Activated CD8-positive, alpha-beta memory T cell treated with anti-CD3 and anti-CD28 coated beads for 4 hours (primary cell): ENCODE measurements at places on chromosomes 1 and 21.

GRCh38 chr1:116927049-116927798 lies 17.5 kb downstream of the PTGFRN start:
- no peak for DNase-seq

DNA sequence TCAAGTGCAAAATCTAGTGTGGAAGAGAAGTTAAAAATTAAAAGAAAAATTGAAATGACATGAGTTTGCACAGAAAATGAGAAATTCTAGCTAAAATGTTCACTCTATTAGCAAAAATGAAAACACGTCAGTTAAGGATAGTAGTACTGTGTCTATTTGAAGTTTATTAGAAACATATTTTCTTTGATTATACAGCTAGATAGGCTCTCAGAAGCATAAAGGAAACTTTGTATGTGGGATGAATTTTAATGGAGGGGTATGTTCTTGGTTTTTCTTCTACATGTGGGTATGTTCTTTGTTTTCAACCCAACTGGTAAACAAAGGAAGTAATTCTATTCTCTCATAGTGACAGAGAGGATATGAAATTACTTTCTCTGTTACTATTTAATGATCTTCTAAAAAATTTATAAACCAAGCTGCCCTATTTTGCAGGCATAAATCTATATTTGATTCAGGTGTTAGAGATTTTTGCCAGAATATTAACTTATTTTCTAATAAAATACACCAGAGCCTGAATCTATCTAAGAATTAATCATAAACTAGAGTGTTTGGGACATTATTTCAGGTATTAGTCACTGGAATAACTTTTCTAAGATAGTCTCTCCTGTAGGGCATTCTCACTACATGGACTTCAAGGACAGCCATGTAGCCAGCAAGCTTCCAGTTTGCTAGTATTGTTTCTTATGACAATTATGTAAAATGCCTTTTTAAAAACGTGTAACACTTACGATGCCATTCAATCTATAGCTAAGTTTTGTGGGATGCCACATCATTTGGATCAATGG lies 15.8 kb downstream of the GPSM2 start:
- no peak for DNase-seq

DNA sequence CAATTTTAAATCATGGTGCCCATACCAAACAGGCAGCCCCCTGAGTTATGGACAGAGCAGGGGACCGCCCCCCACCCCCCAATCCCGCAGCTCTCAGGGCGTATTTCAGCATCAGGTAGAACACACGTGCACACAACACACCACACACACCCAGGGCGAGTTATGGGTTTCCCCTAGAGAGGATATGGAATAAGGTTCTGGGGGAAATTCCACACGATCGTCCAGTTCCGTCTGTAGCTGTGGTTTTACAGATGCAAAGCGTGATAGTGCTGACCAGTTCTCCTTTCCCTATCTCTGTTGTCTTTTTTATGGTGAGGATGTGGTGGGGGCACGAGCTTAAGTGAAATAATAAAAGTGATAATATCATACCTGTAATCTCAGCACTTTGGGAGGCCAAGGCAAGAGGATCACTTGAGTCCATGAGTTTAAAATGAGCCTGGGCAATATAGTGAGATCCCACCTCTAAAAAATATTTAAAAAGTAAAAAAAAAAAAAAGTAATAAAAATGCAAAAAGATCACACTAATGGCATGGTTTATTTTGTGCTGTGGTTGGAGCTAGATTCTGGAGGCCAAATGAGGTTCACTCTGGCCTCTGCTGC lies 25.1 kb downstream of the C2CD2 start:
- no peak for DNase-seq

GRCh38 chr1:171226747-171227370 lies 21.4 kb upstream of the FMO1 start:
- DNase-seq, result no peak

DNA sequence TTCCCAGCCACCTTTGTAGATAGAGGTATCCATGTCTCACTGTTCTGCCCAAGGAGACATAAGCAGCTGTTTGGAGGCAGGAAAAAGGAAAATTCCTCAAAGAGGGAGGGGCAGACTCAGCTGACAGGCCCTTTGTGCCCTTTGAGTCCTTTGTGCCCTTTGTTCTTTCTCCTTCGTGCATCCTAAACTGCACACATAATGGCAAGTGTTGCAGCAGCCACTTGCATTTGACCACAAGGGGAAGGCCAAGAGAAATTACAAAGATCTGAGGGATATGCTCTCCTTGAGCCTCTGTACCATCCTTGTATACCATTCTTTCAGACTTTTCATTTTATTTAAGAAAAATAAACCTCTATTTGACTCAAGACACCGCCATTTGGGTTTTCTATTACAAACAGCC lies 71.8 kb upstream of the PKN2 start:
- no peak for DNase-seq

DNA sequence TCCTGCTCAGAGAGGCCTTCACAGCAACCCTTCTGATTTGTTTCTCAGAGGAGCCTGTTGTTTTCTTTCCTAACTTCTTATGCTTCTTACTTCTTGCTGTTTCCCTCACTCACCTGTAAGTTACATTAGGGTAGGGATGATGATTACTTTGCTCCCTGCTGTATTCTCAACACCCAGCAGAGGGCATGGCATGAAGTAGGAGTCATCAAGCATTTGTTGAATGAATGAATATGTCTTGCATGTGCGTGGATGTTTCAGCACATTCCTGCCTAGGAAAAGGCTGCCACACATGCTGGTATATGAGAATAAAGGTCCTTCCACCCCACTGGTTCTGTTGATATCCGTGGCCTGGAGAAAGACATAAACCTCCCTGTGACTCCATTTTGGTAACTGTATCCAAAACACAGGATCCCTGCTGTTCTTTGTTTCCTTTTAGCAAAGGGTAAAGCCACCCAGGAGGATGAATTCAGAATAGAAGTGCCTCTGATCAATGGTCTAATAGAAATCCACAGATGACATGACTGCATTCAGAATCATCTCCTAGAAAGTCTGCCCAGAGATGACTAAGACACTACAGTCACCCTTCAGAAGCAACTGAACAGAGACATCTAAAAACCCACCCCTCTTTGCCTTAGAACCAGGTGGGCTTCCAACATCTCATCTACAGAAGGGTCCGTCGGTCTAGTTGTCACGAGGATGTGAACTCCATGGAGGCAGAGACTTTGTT lies 168.8 kb downstream of the ZSCAN20 start:
- no peak for DNase-seq

- no peak for DNase-seq
Observed at GRCh38 chr1:36863061-36863460, 171.3 kb downstream of the GRIK3 start.

GRCh38 chr1:1510912-1511532 lies 940 bp upstream of the ATAD3A start:
- no peak for DNase-seq

GRCh38 chr1:54640863-54641836 lies at the start of gene MROH7:
MROH7 (plus strand) TSS chr1:54641786; CDS start chr1:54652927, 11,141 bp downstream.
- DNase-seq, result no peak
